ENCODE measurements at places on chromosomes 7 and 10.

DNA sequence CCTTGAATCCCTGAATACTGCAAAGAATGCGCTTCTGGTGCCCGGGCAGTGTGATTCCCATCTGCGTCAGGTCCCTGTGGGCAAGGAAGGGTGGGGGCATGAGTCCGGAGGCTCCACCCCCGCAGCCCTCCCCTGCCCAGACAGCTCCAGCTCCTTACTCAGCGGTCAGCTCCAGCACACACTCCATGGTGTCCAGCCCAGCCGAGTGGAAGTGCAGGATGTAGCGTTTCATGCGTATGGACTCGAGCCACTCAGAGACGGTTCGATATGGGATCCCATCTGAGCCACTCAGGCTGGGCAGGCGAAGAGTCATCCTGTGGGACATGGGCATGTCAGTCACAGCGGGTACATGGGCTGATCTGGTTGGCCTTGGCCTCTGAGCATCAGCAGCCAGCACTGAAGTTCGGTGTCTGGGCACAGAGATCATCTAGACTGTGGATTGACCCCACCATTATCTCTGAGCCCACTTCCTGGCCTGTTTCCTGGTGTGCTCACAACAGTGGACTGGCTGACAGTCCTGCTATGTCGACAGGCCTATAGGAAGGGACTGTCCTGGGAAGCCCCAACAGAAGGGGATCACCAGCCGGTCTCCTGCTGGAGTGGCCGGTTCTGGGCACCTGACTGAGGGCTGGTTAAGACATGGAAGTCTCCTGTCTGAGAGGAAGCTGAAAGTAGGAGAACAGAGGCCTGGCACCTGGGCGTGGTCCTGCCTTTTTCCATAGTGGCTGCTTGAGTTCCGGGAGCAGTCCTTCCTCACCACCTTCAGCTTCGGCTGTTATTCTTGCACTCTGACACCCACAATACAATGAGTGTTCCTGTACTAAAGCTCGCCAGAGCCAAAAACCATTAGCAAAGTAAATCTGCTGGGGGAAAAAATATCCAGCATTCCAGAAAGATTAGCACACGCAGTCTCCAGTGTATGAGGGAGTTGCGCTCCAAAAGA, 10.6 kb downstream of the ZYX start:
- DNase-seq, result peak; percentile 41

DNA sequence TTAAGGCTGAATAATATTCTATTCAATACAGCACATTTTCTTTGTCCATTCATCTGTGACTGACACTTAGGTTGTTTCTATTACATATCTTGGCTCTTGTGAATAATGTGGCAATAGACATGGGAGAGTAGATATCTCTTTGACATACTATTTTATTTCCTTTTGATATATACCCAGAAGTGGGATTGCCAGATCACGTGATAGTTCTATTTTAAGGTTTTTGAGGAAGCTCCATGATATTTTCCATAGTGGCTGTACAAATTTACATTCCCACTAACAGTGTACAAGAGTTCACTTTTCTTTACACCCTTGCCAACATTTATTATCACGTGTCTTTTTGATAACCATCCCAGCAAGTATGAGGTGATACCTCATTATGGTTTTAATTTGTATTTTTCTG, 1114.7 kb downstream of the CNTNAP2 start:
- DNase-seq, result no peak

DNA sequence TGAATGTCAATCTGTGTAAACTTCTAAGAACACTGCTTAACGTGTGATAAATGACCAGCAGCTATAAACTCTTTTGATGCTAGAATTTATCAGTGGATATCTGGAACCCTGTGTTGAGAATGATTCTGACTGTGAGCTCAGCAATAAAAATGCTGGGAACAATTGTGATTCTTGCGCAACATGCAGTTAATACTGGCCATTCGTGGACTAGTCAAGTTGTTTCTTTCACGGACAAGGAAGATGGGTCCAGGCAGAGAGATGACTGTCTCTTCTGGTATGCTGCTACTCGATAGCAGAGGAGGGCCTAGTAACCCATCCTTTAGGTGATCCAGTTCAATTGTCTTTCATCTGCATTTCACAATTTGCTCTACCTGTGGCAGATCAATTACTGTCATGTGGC, 394.8 kb upstream of the IGFBP3 start:
- peak; percentile 58 for DNase-seq

DNA sequence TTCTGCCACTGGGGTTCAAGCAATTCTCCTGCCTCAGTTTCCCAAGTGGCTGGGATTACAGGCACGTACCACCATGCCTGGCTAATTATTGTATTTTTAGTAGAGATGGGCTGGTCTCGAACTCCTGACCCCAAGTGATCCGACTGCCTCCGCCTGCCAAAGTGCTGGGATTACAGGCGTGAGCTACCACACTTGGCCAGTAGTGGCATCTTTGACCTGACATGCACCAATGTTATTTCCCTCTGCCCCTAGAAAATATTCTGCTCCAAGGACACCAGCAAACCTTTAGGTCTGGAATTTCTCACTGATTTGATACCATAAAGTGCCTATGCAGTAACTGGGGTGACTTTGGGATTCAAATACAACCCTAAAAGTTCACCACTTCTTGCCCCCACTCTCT, 179.4 kb downstream of the ARID5B start:
- no peak for DNase-seq

GRCh38 chr7:107966711-107967110, 36.2 kb downstream of the LAMB1 start:
- no peak for DNase-seq

GRCh38 chr7:41928166-41928565, 225.3 kb upstream of the INHBA start:
- DNase-seq, result no peak

DNA sequence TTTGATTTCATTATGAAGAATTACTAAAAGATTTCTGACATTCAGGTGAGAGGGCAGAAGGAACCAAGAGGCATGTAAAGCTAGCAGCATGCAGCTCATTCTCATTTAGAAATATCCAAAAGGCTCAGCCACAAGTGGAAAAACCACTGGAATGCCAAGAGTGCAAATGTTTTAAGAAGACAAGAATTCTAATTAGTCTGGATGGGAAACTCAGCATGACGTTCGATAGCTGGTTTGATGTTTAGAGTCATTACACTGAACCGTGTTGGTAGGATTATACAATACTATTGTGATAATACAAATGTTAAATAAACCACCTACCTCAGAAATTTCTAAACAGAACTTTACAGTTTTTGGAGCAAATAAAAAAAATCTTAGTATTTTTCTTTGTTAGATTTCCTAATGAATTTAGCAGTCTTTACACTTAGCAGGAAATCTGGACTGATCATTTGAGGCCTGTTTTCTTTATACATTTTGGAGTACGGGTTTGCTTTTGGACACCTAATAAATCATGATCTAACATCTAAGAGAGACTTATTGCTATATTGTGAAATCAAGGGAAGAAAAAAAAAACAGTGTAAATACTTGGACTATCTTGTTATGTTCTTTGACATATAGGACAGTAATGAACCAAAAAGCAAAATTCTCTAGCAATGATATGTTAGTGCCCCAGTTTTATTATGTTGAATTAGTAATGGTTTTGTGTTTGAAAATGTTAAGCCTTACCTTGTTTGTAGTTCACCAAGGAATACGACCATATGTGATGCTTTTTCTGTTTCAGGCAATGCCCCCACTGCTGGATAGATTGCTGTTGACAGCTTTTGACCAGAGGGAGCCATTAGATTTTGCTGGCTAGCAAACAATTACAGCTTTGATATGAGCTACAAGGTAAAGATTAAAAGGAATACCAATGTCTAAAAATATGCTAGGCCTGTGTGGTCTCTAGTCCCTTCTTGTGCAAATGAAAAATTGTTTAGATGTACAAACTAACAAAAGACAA, 354.1 kb upstream of the SEMA3A start:
- no peak for DNase-seq

DNA sequence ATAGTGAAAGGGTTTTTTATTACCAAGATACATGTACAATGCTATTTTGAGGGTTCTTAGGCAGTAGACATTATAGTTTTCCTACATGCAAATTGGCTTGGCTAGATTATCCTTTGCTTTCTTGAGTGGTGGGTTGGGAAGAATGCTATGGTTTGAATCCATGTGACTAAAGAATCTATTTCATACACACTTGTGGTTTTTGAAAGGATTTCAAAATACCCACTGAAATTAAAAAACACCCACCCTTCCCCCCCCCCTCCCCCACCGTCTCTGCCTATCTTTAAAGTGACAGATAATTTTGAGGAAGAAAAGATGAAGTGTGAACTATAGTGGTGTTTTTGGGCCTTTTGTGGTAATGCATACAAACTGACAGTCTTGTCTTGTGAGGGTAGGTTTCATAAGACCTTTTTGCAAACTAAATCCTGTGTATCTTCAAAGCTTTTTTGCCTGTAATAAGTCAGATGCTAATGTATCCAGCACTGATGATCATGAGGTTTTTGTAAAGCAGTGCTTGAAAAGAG, 90.9 kb downstream of the TPST1 start:
- DNase-seq, result peak; percentile 26

GRCh38 chr10:27258838-27259812, 18.5 kb upstream of the ACBD5 start:
- no peak for DNase-seq

DNA sequence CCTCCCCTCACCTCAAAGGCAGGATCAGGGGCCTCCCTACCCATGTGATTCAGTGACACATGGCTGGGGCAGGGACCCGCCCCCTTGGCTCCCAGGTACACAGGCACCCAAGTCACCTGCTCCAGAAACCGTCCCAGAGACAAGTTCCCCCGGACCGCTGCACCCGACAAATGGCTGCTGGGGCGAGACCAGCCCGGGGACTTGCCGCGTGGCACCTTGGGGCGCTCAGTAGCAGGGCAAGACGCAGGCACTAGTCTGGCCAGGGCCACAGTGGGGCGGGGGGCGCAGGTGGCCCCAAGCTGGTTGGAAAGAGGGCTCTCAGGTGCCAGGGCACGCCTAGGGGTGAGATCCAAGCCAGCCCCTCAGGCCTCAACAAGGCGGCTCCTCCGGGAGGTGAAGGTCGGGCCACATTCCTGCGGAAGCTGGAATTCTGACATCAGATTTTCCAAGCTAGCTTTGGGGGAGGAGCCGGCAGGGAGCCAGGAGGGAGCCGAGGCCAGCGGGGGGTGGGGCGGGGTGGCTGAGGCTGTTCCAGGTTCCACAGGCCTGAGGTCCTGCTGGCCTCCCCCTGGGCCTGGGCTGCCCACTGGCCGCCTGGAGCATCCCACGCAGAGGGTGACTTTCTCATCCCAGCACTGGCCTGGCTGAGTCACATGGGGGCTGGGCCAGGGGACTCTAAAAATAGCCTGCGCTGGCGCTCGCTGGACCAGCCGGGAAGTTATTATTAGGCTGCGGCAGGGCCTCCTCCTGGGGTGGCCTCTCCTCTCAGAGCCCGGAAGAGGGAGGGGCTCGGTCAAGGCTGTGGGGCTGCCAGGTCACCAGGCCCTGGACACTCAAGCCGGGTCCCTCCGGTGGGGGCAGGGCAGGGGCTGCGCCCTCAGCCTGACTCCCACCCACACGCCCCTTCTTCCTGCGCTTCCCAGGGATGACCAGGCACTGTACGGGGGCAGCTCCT, 20.5 kb upstream of the INPP5A start:
- peak; percentile 95 for DNase-seq

DNA sequence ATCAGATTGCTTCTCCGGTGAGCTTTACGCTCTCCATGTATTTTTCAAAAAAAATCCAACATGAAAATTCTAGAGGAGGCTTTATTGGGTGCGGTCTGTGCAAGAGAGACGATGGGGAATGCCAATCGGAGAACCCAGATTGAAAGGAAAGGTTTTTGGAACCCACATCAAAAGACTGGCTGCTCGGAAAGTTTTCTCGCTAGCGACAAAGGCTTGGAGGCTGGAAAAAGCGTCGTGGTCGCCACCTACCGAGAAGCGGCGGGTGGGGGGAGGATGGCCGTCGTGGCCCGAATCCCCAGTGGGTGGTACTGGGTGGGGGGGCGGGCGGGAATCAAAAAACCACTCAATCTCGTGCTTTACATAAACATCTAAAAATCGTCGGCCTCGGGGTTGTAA, 1.1 kb upstream of the GTF2I start:
- DNase-seq, result no peak

DNA sequence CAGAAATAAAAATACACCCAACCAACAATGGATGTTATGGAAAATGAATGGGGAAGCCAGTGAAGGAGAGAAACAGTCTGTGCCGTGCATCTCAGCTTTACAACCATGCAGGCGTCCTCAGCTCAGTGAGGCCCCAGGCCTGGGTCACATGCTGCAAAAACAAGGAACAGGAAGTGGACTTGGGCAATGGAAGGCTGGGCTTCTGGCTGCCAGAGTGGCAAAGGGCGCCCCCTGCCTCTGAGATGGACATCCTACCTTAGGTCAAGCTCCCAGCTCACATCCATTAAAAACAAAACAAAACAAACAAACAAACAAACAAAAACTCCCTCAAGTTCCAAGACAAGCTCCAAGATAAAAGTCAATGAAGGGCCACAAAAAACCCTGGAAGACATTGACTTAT, 54.7 kb upstream of the AFAP1L2 start:
- no peak for DNase-seq

- peak; percentile 58 for DNase-seq
Measured at GRCh38 chr7:47536661-47537611, 45.0 kb downstream of the TNS3 start.

DNA sequence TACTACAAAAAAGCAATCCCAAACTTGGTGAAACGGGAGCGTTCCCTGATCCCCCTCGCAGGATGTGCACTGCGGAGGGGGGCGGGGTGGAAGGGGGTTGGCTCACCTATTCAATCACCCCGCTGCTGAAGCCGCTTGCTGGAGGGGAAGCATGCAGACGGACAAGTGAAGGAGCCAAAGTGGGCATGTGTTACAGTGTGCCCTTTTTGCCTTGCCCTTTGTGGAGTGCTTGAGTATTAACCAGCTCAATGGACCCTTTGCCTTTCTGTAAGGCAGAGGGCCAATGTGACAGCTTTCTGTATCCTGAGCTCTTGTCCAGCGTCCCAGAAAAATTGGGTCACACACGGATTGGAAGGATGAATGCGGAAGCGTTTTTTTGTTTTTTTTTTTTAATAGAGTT, 348.9 kb upstream of the NPSR1 start:
- DNase-seq, result no peak

- no peak for DNase-seq
Measured at GRCh38 chr7:64990216-64990615, 620 bp downstream of the ZNF117 start.

- no peak for DNase-seq
Measured at GRCh38 chr10:70843776-70844489, 28.2 kb downstream of the SGPL1 start.

DNA sequence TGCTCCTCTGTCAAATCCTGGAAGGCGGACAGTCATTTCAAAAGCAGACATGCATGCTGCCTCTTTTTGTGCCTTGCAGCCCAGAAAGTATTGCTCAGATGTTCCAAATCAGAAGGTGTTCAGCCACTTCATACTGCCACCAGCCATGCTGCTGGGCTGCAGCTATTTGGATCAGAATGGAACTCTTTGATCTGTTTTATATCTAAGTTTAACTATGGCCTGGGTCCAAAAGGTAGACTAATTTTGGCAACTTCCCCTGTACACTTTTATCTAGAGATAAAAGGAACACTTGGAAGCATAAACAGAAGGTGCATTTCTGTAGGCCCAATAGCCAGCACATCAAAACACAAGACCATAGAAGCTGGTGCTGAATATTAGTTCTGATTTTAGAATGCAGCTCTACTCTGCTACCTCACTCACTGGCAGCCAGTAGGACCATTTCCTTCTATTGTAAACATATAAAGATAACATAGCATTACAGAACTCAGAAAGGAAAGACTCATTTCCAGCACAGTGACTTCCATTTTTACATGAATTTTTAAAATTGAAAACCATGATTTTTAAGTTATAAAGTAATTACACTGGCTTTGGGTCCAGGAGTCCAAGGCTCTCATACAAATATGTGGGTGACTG, 143.1 kb upstream of the CAV2 start:
- no peak for DNase-seq
